CD14-positive monocyte (primary cell): ENCODE measurements at places on chromosomes 2 and 18.

DNA sequence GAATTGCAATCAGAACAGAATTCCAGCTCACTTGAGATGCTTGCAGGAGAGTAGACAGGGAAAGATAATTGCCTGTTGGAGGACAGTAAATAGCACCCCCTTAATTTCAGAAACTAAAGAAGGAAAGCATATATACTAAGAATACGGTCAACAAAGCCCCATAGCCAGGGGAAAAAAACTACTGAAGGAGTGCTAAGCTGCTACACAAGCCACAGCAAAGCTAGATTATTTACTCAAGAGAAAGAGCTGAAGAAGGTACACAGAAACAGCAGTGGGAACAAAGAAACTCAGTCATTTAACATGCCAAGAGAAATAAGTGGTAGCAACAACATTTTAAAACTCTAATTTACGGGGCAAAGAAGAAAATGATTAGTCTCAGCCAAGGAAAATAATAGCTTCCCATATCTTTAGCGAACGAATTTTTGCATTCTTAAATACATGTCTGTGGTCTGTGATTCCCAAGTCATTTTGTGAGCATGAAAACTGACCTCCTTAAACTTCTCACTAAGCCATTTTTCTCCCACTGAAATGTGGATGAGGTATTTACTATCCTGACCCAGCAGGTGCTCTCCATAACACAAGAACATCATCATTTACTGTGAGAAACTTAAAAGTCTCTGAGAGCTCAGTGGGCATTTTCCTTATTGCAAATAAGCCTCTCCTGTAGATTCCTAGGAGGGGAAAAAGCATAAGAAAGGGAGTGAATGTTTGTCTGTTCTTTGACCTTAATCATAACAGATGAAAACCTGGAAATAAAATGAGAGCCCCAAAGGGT is 196.0 kb downstream of the PAX3 start:
- DNase-seq, result no peak

DNA sequence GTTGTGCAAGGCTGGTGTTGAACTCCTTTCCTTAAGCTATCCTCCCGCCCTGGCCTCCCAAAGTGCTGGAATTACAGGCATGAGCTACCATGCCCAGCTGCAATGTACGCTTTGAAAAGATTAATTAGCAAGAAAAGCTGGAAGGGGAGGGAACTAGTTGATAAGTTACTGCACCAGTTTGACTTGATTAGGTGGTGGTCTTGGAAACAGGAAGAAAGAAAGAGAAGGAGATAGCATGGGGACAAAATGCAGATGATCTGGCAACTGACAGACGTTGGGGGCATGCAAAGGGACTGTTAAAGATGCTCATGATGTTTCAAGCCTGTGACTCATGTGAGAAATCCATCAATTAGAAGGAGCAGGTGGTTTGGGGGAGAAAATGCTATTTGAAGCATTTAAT is 68.6 kb downstream of the PLEKHM3 start:
- no peak for DNase-seq

GRCh38 chr2:154658854-154659253 is 39.6 kb upstream of the KCNJ3 start:
- DNase-seq, result no peak

DNA sequence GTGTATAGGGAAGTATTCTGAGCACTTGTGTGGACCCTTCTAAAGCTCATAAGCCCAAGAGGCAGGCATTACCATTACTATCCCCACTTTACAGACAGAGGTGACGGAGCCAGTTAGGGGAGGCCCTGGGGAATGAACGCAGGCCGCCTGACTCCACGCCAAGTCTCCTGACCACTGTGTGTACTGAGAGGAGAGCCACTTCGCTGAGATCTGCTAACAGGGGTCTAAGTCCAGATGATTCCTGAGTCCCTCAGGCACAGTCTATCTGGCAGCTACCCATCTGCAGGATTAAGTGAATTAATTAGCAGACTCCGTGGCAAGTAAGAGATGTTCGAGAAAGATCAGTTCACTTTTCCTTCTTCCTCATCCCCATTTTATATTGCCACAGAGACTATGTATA is 13.7 kb downstream of the CYB5A start:
- DNase-seq, result no peak

DNA sequence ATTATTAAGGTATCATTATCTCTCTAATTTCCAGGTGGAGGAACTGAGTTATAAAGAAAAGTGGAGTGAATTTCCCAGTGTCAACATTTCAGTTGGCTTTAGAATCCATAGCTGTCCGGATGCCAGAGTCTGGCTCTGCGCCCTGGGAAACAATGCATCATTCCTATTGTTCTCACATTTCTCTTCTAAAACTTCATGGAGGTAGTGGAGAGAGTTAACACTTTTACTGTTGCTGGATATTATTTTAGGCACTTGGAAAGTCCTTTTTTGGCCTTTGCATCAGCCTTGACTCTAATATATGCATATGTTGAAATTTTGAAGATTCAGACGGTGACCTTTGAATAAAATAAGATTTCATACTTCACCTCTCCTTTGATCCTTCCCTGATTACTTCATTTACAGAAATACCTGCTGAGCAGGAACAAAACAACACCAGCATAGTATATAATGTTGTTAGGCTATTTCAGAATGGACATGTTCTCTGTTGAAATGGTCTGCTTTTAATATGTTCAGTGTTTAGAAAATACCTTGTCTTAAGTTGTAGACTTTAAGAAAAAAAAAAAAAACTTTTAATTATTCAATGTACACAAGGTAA is 148.8 kb downstream of the EPHA4 start:
- DNase-seq, result no peak

DNA sequence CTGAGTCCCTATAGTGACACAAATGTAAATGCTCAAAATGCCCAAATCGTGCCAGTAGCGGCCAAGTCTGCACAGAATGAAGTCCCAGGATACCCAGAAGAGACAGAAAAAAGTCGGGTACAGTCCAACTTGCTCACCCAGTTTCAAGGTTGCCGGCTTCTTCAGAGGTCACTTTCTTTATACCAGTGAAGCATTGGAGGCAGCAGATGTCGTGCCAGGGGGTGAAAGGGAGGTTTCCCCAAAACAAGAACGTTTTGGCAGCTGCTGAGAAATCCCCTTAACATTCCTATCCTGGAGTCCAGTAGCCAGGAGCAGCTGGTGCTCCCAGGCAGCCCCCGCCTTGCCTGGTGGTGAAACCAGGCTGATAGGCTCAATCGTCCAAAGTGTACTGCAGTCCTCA is 58.1 kb upstream of the MCFD2 start:
- DNase-seq, result no peak

GRCh38 chr2:35415282-35415681 is 940.3 kb upstream of the CRIM1 start:
- DNase-seq, result no peak

DNA sequence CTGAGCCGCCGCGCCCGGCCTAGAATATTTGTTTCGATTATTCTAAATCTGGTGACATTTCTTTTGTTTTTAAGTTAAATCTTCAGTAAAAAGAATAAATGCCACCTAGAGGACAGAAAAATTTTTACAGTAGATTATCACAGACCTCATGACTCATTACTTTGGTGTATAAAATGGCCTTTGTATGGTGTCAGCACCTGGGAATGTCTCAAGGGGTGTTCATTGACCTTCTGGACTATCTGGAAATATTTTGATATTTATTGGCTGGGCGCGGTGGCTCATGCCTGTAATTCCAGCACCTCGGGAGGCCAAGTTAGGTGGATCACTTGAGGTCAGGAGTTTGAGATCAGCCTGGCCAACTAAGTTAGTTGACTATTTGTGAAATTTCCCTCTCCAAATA is 30.3 kb upstream of the SLC30A6 start:
- DNase-seq, result peak; percentile 16

- DNase-seq, result no peak
Observed at GRCh38 chr18:51686590-51686989, 489.1 kb upstream of the MEX3C start.

GRCh38 chr2:76288146-76288545 is 577.4 kb upstream of the GCFC2 start:
- no peak for DNase-seq

- no peak for DNase-seq
Observed at GRCh38 chr2:18357537-18357936, 202.9 kb downstream of the RDH14 start.

DNA sequence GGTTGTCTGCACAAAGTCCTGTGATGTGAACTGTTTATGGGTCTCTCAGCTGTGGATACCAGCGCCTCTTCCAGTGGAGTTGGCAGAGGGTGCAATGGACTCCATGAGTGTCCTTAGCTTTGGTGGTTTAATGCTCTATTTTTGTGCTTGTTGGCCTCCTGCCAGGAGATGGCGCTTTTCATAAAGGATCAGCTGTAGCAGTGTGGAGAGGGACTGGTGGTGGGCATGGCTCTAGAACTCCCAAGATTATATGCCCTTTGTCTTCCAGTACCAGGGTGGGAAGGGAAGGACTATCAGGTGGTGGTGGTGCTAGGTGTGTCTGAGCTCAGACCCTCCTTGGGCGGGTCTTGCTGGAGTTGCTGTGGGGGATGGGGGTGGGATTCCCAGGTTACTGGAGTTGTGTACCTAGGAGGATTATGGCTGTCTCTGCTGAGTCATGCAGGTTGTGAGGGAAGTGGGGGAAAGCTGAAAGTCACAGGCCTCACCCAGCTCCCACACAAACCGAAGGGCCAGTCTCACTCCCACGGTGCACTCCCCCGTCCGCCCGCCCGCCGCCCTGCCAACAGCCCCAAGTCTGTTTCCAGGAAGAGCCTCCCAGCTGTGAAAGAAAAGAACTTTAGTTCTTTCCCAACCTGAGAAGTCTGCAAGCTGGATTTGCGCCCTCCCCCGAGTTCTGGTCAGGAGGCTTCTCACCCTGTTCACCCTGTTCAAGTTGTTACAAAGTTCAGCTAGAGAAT is 108.1 kb downstream of the MARCO start:
- DNase-seq, result no peak

DNA sequence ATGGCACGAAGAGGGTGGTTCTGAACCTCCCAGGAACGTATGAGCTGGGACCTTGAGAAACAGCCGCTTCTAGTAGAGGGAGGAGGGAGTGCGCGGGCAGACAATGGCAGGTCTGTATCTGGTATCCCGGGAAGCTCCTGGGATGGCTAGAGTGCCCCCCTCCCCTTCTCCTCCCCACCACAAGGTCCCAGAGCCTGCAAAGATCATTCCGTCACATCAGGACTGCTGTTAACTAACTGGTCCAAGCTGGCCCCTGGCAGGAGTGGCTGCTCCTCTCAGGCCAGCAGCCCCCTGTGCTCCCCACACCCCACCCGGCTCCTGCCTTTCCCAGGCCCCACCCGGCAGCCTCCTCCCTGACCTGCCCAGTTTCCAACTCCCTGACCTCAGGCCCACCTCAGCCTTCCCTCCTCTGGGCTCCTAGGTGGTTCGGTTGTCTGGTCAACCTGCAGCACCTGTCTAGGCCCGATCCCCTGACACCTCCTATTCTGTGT is 75.0 kb downstream of the TPO start:
- DNase-seq, result no peak

- no peak for DNase-seq
Observed at GRCh38 chr2:230318190-230319121, 8.5 kb upstream of the SP140L start.
